Colonic mucosa (tissue), 4 donors: ENCODE measurements at places on chromosomes 12 and 14. TPM values are rescaled to one million over a fixed set of nuclear protein-coding genes. Genes with fewer than 3 reads are reported as not detected.

DNA sequence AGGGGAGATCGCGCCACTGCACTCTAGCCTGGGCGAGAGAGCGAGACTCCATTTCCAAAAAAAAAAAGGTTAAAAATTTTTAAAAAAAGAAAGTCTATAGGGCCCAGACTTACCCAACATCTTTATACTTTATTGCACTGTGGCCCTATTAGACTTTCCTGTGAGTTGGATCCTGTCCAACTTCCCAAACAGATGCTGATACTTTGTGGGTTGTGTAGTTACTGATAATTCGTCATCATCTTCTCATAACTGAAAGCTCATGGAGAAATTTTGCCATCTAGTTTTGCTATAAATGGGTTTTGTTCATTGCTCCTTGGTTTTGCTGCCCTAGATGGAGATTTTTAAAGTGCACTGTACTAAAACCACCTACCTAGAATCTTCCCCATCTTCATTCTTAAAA lies 31.1 kb downstream of the APOBEC1 start:
- no peaks in the 10 kb centered on the region for H3K27me3 ChIP-seq
- no peak overlapping the region for H3K4me3 ChIP-seq
- no peaks in the 10 kb centered on the region for H3K4me1 ChIP-seq
- no peak for DNase-seq
- no peaks in the 10 kb centered on the region for H3K36me3 ChIP-seq
- H3K27ac ChIP-seq: no peak overlapping the region

DNA sequence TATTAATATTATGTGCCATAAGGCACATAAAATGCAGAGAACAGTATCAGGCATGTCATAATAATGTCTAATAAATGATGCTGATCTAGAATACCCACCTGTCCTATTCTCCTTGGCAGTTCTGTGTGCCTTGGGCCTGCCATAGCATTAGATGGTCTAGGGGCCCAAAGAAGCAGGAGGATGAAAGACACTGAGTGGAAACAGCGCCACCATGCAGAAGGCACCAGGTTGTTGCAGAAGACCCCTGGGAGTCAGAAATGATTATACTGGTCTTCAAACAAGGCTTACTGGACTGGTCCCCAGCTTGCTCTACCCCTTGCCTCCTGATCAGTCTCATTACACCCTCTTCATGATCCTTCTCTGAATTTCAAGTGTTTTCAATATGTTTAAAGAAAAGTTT lies 353.3 kb downstream of the GRIN2B start:
- H3K4me3 ChIP-seq: no peak overlapping the region
- H3K36me3 ChIP-seq: no peaks in the 10 kb centered on the region
- H3K27me3 ChIP-seq: no peaks in the 10 kb centered on the region

DNA sequence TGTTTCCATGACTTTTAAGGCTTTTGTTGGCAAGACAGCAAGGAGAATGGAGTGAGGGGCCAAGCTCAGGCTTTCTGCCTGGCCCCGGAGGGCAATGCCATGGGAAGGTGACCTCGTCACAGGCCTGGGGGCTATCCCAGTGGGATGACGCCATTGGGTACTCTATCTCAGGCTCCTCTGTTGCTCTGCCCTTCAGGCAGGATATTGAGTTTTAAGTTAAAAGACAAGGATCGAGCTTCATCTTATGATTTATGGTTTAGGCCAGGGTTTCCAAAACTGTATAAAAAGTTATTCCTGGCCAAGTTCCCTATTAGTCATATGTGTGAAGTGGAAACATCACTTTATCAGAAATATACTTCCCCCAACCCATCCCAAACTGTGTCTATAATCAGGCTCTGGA lies 127.7 kb downstream of the ZFP36L1 start:
- DNase-seq: no peak
- H3K4me3 ChIP-seq: no peak overlapping the region
- no peaks in the 10 kb centered on the region for H3K4me1 ChIP-seq
- no peaks in the 10 kb centered on the region for H3K36me3 ChIP-seq

DNA sequence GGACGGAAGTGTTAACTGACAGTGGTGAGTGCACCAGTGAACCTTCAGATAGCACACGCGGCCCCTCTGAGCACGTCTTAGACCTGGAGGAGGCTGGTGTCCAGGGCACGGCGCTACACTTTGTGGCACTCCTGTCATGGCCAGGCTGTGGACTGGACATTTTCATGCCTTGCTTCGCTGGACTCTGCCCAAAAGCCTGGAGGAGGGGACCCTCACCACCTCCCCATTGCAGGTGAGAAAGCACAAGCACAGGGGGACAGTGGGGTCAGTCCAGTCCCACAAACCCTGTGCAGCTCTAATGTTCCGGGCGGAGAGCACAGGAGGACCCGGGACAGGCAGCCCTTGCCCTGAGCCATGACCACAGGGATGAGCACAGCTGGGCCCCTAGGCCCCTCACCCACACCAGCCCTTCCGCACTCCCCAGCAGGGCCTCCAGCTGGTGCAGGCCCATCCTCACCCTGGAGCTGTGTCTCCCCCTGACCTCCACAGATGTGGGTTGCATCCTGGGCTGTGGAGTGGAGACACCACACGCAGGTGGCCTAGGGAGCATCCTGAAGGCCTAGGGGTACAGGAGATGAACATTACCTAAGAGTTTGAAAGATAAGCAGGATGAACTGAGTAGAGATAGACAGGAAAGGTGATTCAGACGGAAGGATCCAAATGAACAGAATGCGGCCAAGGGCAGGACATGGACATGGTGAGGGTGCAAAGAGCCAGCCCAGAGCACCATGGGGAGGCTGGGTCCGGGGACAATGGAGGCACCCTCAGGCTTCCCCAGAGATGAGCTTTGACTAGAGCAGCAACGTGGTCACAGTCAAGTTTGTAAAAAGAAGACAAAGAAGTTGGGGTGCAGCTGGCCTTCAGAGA lies 132.8 kb downstream of the BCL11B start:
- no peak overlapping the region for H3K27ac ChIP-seq
- H3K27me3 ChIP-seq: no peaks in the 10 kb centered on the region
- no peak for DNase-seq
- H3K36me3 ChIP-seq: no peaks in the 10 kb centered on the region
- no peaks in the 10 kb centered on the region for H3K4me1 ChIP-seq
- H3K4me3 ChIP-seq: no peak overlapping the region

GRCh38 chr12:3213188-3213587 lies 136.0 kb downstream of the TSPAN9 start:
- no peaks in the 10 kb centered on the region for H3K27me3 ChIP-seq
- H3K27ac ChIP-seq: no peak overlapping the region
- no peak for DNase-seq
- no peaks in the 10 kb centered on the region for H3K4me1 ChIP-seq

DNA sequence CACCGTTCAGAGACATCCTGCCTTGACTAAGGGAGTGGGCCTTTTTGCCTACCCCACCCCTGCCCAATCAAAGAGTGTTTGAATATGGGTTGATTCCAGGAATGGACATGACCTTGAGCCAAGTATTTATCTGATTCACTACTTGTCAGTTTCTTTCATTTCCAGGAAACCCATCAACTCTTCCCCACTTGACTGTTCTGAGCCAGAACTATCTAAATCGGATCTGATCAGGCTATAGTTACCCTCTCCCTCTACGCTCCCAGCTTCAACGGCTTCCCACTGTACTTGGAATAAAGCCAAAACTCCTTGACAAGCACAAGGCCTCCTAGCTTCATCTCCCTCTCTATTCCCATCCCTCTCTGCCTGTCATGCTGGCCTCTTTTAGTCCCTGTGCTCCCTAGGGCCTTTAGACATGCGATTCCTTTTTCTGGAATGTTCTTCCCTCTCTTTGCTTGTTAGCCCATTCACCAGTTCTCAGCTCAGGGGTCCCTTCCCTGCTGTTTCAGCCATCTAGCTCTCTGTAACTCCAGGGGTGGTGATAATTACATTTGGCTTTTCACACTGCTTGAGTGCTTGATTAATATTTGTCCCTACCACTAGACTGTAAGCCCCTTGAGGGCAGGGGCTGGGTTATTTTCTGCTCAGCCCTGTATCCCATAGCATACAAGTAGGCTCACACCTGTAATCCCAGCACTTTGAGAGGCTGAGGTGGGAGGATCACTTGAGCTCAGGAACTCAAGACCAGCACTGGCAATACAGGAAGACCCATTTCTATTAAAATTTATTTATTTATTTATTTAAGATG lies 5.5 kb upstream of the ITPK1 start:
- no peak overlapping the region for H3K27ac ChIP-seq
- no peaks in the 10 kb centered on the region for H3K4me1 ChIP-seq
- H3K36me3 ChIP-seq: no peaks in the 10 kb centered on the region
- DNase-seq: no peak

- DNase-seq: no peak
- H3K4me1 ChIP-seq: no peaks in the 10 kb centered on the region
- H3K27ac ChIP-seq: no peak overlapping the region
- no peak overlapping the region for H3K4me3 ChIP-seq
- no peaks in the 10 kb centered on the region for H3K36me3 ChIP-seq
Measured at GRCh38 chr14:35215110-35215813, 76.9 kb upstream of the PSMA6 start.

DNA sequence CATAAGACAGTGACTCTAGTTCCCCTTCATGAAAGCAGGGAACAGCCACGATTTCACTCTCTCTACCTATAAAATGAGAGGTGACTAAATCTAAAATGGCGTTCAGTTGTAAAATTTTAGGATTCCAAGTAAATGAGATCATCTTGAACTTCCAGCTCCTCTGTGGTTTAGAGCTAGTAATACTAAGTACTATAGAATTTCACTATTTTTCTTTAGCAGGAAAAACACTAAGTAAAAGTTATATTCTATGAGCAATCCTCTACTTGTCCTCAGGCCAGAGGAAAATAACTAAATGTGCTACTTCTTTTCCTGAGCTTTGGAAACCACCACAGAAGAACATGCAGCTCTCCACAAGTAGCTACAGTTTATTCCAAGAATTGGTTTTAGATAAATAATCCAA lies 55.6 kb downstream of the NIN start:
- DNase-seq: no peak
- no peaks in the 10 kb centered on the region for H3K36me3 ChIP-seq
- H3K4me3 ChIP-seq: no peak overlapping the region
- peak overlapping the region; percentile 19 for H3K27ac ChIP-seq

- no peak overlapping the region for H3K27ac ChIP-seq
- no peaks in the 10 kb centered on the region for H3K36me3 ChIP-seq
- H3K4me1 ChIP-seq: no peaks in the 10 kb centered on the region
- H3K27me3 ChIP-seq: no peaks in the 10 kb centered on the region
Measured at GRCh38 chr12:67474934-67475620, 173.5 kb upstream of the DYRK2 start.

GRCh38 chr12:60172266-60173211 lies 576.7 kb downstream of the SLC16A7 start:
- H3K27me3 ChIP-seq: no peaks in the 10 kb centered on the region
- no peaks in the 10 kb centered on the region for H3K4me1 ChIP-seq
- H3K27ac ChIP-seq: no peak overlapping the region
- H3K4me3 ChIP-seq: no peak overlapping the region
- DNase-seq: no peak

- no peaks in the 10 kb centered on the region for H3K27me3 ChIP-seq
- DNase-seq: no peak
- no peak overlapping the region for H3K4me3 ChIP-seq
- no peak overlapping the region for H3K27ac ChIP-seq
Measured at GRCh38 chr12:105740369-105740768, 398.4 kb downstream of the NUAK1 start.

DNA sequence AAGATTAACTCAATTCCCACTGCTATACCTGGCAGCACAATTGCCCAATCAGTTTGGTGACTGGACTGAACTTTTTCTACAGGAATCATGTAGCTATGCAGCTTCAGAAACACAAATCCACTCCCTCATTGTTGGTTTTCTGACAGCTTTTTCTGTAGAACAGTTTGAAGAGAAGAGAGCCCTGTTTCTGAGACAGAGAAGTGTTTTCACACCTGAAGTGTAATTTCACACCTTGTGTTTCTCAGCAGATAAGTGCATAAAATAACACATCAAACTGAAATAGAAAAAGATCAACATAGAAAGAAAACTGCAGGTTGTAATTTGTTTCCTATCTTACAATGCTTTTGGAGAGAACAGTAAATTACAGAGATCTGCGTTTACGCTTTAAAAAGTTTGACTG lies 335.6 kb downstream of the SNAPC1 start:
- no peak for DNase-seq
- H3K36me3 ChIP-seq: no peaks in the 10 kb centered on the region
- no peak overlapping the region for H3K27ac ChIP-seq
- H3K4me1 ChIP-seq: no peaks in the 10 kb centered on the region

- no peak overlapping the region for H3K4me3 ChIP-seq
- no peak for DNase-seq
- H3K27ac ChIP-seq: no peak overlapping the region
Measured at GRCh38 chr14:74543771-74544438, 50.3 kb downstream of the ISCA2 start.

DNA sequence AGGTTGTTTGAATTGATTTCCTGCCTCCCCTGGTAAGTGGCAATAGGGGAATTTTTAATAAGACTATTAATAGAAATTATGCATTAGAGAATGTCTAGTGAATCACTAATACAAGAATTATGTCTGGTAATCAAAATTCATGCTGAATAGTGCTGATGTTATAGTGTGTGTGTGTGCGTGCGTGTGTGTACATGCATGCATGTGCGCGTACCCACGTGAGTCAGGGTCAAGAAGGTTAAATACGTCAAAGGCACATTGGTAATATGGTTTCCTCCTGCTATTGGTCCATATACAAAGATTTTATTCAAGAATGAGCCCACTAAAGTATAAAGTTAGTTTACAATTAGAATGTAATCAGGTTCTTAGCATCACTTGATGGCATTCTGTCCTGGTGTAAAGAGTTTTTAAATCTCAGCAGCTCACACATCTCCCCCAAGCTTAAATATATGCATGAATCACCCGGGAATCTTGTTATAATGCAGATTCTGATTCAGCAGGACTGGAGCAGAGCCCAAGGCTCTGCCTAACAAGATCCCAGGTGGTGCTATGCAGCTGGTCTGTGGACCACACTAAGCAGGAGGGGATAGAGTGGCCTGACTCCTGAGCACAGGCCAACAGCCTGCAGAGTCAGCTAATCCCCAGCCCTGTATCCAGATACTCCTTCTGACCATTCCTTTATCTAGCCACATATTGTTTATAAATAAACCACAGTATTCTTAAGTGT lies 43.9 kb downstream of the TTC9 start:
- no peak overlapping the region for H3K27ac ChIP-seq
- H3K36me3 ChIP-seq: no peaks in the 10 kb centered on the region
- H3K4me3 ChIP-seq: no peak overlapping the region
- DNase-seq: no peak
- H3K4me1 ChIP-seq: no peaks in the 10 kb centered on the region

- no peaks in the 10 kb centered on the region for H3K4me1 ChIP-seq
- H3K27me3 ChIP-seq: no peaks in the 10 kb centered on the region
- H3K4me3 ChIP-seq: no peak overlapping the region
- peaks cover 10% of the 10 kb centered on the region for H3K36me3 ChIP-seq
Measured at GRCh38 chr12:124321556-124322270, 26.8 kb downstream of the RFLNA start.

The MYH6 gene
- 1.6 TPM for total RNA-seq

The HOXC4 gene
- not detected for total RNA-seq

The SOX5 gene
- 1.1 TPM for total RNA-seq

The LMNTD1 gene
- total RNA-seq: not detected

The PTPRO gene
- 26.1 TPM for total RNA-seq

The OLR1 gene
- total RNA-seq: 0.77 TPM

The CNPY2 gene
- 76.8 TPM for total RNA-seq

The MARK3 gene
- 52.5 TPM for total RNA-seq

The CIDEB gene
- total RNA-seq: 7.7 TPM

The TESPA1 gene
- 0.82 TPM for total RNA-seq
